Activated CD4-positive, alpha-beta T cell treated with anti-CD3 and anti-CD28 coated beads, Interleukin-2, amount 10 ng/mL, durations not matched to agents 24 days and 14 days (primary cell): ENCODE measurements at places on chromosomes 6 and 20. TPM values are rescaled to one million over a fixed set of nuclear protein-coding genes. Genes with fewer than 3 reads are reported as not detected.

- no peak for DNase-seq
- H3K36me3 ChIP-seq, result no peaks in the 10 kb centered on the region
- H3K27me3 ChIP-seq, result no peaks in the 10 kb centered on the region
- no peak overlapping the region for H3K27ac ChIP-seq
- H3K4me1 ChIP-seq, result no peaks in the 10 kb centered on the region
Observed at GRCh38 chr6:1850840-1851157, 241.1 kb downstream of the FOXC1 start.

DNA sequence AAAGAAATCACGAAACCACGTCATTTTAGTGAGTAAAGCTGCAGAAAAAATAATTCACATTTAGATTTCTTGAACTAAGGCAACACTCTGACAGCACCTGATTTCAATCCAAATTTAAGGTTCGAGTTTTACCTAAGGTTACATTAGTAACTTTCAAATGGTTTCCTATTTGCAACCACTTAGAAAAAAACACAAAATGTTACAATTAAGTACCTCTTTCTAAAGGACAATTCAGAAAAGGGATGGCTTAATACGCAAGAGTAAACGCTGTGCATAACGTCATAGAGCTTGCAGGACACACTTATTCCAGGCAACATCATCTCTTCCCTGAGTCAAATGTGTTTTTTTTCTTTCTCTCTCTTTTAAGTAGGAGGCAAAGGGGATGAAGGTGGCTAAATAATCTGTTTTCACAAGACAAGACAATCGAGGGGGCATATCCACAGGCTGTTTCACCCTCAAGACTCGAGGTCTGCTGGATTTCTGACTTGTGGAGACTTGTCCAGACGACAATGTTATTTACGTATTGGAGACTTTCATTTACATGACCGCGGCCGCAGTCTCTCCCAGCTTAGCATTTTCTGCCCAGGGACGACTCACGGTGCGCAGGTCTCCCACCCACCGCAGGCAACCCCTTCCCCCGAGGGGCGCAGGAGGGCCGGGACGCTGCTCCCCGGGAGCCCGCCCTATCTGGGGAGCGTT lies 86.0 kb downstream of the SESN1 start:
- peak overlapping the region; percentile 93 for H3K4me3 ChIP-seq
- peak overlapping the region; percentile 92 for H3K27ac ChIP-seq
- peak; percentile 75 for DNase-seq
- peaks cover 31% of the 10 kb centered on the region for H3K4me1 ChIP-seq
- H3K36me3 ChIP-seq, result peaks cover 3% of the 10 kb centered on the region

GRCh38 chr6:11213422-11214021 lies 18.9 kb downstream of the NEDD9 start:
- peaks cover 77% of the 10 kb centered on the region for H3K36me3 ChIP-seq
- no peak overlapping the region for H3K27ac ChIP-seq
- DNase-seq, result no peak
- no peak overlapping the region for H3K4me3 ChIP-seq
- peaks cover 49% of the 10 kb centered on the region for H3K4me1 ChIP-seq
- no peaks in the 10 kb centered on the region for H3K27me3 ChIP-seq

- DNase-seq, result peak; percentile 84
- peak overlapping the region; percentile 85 for H3K27ac ChIP-seq
- peaks cover 50% of the 10 kb centered on the region for H3K4me1 ChIP-seq
- peak overlapping the region; percentile 74 for H3K4me3 ChIP-seq
- H3K36me3 ChIP-seq, result peaks cover 3% of the 10 kb centered on the region
Observed at GRCh38 chr20:36969478-36970186, 18.1 kb upstream of the SAMHD1 start.

DNA sequence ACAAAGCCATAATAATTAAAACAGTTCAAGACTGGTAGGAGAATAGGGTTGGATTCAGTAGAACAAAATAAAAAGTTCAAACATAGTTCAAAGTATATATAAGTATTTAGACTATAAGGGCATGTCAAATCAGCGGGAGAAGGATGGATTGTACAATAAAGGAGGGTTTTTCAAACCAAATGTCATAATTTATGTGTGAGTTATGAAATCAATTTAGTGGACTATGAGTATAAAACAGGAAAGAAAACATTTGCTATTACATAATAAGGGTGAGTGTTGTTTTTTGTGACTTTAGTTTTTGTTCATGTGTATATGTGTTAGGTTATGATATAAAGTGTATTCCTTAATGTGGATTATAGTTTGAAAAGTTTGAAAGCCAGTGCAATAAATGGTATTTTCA lies 10.6 kb downstream of the ORC3 start:
- H3K4me3 ChIP-seq, result no peak overlapping the region
- no peaks in the 10 kb centered on the region for H3K27me3 ChIP-seq

DNA sequence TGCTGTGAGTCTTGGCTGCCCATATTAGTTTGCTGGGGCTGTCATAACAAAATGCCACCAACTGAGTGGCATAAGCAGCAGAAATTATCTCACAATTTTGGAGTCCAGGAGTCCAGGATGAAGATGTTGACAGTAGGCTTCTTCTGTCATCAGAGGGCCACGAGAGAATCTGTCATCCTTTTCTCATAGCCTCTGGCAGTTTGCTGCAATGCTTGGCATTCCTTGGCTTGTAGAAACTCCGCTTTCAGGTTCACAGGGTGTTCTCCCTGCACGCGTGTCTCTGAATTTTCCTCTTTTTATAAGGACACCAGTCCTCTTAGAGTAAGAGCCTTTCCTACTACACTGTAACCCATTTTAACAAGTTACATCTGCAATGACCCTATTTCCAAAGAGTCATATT lies 838.4 kb downstream of the TFAP2A start:
- no peaks in the 10 kb centered on the region for H3K36me3 ChIP-seq
- H3K27me3 ChIP-seq, result no peaks in the 10 kb centered on the region
- H3K4me1 ChIP-seq, result no peaks in the 10 kb centered on the region

- H3K4me1 ChIP-seq, result peaks cover 2% of the 10 kb centered on the region
- no peak within 1 kb of the TSS for H3K27ac ChIP-seq
- no peak for DNase-seq
- peaks cover 32% of the 10 kb centered on the region for H3K27me3 ChIP-seq
Observed at GRCh38 chr6:71886184-71887005, at the start of gene RIMS1. Gene RIMS1 (plus strand): TSS chr6:71886550. CDS start chr6:71887024, 474 bp downstream.

- H3K27me3 ChIP-seq, result peaks cover 3% of the 10 kb centered on the region
- H3K4me1 ChIP-seq, result no peaks in the 10 kb centered on the region
- no peak overlapping the region for H3K27ac ChIP-seq
Observed at GRCh38 chr6:155595284-155595683, 139.6 kb upstream of the NOX3 start.

DNA sequence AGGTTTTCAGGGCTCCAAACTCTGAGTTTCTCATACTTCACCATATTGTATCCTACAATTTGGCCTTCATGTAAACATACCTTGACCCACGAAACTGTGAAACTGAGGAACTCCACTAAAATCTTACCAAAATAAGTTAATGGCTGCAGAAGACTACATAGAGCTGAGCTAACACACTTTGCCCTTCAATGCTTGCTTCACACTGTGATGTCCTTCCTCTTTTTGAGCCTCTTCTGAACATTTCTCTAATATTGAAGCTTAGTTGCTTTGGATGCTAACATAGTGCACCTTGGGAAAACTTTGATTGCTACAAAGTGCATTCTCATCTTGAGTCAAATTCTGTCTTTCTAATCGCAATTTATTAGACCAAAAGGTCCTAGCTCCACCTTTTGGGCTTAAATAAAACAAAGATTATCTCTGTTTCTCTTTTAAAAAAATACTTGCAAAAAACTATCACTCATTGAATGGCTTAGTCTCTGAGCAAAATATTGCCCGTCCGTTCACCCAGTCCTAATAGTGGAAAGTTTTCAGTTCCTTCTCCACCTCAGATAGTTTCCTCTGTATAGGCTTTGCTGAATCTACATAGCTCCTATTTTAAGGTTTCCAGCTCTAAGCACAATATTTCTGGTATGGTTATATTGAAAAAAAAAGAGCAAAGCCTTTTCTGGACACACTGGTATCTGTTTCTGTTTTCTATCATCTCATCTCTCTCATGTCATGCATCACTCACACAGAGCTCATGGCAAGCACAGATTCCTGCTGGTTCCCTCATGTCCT lies 494.6 kb downstream of the RFPL4B start:
- H3K27me3 ChIP-seq, result no peaks in the 10 kb centered on the region
- no peak for DNase-seq
- H3K4me3 ChIP-seq, result no peak overlapping the region
- H3K36me3 ChIP-seq, result no peaks in the 10 kb centered on the region

DNA sequence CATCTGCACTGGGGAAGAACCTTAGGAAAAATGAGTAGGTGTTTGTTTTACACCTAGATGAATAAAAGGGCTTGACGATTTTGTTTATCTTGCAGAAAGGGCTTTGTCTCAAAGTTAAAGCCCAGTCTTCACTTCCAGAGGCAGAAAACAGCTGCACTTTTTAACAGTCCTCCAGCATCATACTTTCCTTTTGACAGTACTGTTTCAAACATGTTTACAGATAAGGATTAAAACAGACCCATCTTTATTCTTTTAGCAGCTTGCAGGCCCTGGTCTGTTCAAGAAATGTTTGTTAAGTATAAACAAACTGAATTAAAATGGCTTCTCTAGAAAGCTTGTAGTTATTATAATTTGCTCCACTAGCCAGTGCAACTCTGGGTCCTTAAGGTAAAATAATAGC lies 374.2 kb downstream of the EPHA7 start:
- no peak for DNase-seq
- no peaks in the 10 kb centered on the region for H3K36me3 ChIP-seq

DNA sequence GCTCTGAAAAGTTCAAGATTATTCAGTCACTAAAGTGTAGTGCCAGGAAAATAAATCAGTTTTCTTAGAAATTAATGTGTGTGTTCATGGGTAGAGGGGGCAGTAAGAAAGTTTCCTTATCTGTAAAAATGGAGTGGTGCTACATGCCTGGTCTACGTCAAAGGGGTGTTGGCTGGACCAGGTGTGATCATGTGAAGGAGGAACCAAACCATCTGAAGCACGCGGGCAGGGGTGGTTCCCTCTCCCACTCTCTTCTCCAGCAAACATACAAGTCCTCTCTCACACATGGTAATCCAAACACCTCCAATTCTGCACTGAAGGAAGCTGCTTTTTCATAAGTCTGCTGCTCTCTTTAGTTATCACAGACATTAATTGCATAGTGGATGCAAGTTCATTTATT lies 63.1 kb downstream of the CLIC5 start:
- no peak for DNase-seq
- H3K4me1 ChIP-seq, result no peaks in the 10 kb centered on the region
- peaks cover 3% of the 10 kb centered on the region for H3K27me3 ChIP-seq
- no peak overlapping the region for H3K4me3 ChIP-seq
- no peaks in the 10 kb centered on the region for H3K36me3 ChIP-seq

DNA sequence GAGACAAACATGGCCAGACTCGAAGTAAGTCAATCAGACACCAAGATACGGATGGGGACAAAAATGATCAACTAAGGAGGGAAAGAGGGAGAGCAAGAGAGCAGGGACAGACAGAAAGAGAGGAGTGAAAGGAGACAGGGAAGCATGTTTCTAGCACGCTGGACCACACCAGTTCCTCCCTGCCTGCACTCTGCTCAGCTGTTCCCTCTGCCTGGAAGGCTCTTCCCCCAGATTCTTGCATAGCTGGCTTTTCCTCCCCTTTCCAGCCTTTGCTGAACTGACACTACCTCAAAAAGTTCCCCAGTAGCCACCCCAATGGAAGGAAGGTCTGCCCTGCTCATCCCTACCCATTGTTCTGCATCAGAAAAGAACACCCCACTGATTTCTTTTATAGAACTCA lies 185.9 kb downstream of the MAFB start:
- no peaks in the 10 kb centered on the region for H3K36me3 ChIP-seq
- H3K4me1 ChIP-seq, result peaks cover 5% of the 10 kb centered on the region
- H3K27me3 ChIP-seq, result no peaks in the 10 kb centered on the region
- DNase-seq, result no peak
- no peak overlapping the region for H3K4me3 ChIP-seq
- H3K27ac ChIP-seq, result no peak overlapping the region

DNA sequence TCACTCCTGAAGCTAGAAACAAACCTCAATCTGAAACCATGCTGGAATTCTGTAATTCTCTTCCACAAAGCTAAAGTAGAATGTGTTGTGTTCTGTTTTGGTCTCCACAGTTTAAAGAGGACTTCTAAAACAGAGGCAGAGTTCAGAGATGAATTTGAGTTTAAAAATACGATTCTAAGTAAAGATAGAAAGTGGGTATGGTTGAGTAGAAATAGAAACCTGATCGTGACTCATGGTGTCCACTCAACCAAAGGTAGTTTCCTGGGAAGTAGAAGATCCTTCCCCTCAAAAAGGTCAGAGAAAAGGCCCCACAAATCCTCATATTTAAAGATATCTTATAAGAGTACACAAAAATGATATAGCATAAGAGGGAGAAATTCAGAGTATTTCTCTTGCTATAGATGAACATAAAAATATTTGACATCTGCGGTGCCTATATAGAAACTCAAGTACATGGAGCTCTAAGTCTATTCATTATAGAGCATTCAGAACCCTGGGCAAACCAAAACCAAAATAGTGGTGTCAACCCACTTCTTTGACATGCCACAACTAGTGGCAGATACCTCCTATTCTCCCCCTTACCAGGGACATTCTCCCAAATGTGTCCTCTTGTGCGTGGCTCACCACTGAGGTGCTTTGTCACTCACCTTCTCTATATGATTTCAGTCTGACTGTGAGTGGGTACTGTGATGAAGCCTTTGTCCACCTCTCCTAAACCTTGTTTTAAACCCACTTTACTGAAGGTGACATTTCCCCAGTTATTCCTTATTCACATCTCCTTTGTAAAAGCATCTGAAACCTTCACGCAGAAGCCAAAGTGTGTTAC lies 84.5 kb downstream of the PLCB1 start:
- peaks cover 2% of the 10 kb centered on the region for H3K27me3 ChIP-seq
- peak overlapping the region; percentile 18 for H3K4me3 ChIP-seq
- peaks cover 39% of the 10 kb centered on the region for H3K4me1 ChIP-seq
- H3K36me3 ChIP-seq, result no peaks in the 10 kb centered on the region
- H3K27ac ChIP-seq, result peak overlapping the region; percentile 43

DNA sequence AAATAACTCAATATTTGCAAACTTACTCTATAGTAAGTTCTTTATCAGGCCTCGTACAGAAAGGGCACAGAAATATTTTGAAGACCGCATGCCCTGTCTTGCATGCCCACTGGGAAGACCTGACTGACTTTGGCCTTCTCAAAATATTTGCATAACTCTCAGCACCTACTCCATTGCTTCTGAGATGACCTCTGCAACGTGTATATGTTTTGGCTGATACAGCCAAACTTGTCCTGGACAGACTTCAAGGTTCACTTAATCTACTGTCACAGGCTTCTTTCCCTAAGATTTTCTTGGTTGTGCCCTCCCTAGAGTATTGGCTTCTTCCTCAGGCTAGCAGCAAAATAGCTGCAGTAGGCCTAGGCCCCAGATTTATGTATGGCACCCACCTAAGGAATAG lies 21.5 kb upstream of the SERINC3 start:
- no peaks in the 10 kb centered on the region for H3K27me3 ChIP-seq
- H3K36me3 ChIP-seq, result no peaks in the 10 kb centered on the region
- no peak overlapping the region for H3K27ac ChIP-seq
- no peaks in the 10 kb centered on the region for H3K4me1 ChIP-seq

The BPIFA1 gene
- total RNA-seq, result not detected in 2 replicates

The BMP6 gene
- 0.50 and 0.56 TPM in 2 replicates for total RNA-seq

The TPMT gene
- total RNA-seq, result 0.72 and 0.92 TPM in 2 replicates

The FAM83B gene
- not detected in 2 replicates for total RNA-seq

The KCNQ2 gene
- 0.26 TPM in 1 of 2 replicates, not detected in the other for total RNA-seq

The POU5F1 gene
- total RNA-seq, result not detected in 2 replicates

The SOBP gene
- 0.09 and 0.26 TPM in 2 replicates for total RNA-seq

The MEI4 gene
- not detected in 2 replicates for total RNA-seq

The MDFI gene
- not detected in 2 replicates for total RNA-seq
